Fibroblast of skin of right quadriceps (primary cell): ENCODE measurements at places on chromosomes 13 and 19.

- no peak for DNase-seq
These were observed 706.4 kb upstream of the KLHL1 start for GRCh38 chr13:70814684-70815083.

DNA sequence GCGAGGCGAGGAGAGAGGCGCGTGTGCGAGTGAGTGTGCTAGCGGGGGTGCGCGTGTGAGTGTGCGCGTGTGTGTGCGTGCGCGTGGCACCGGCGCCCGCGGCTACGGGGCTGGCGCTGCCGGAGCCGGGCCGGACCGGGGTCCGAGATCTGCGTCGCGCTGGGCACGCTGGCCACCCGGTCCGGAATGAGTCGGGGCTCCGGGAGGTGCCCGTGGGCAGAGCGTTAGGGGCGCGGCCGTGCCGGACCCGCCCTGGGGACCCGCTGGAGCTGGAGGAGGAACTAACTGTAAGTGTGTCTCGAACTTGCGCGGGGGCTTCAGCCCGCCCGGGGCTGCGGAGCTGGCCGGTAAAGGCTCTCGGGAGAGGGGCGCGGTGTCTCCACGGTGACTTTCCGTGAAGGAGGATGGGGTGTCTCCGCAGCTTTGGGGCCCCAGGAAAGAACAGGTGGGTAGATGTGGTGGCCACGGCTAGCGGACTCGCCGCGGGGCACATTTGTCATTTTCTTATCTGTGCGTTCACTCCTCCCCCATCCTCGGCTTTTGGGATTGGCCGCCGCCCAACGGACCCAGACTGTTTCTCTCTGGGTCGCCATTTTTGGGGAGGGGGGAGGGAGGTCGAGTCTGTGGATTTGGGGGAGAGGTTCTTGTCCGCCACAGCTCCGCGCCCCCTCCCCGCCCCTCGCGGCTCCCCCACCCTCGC, 10.1 kb upstream of the SOX1 start:
- no peak for DNase-seq

DNA sequence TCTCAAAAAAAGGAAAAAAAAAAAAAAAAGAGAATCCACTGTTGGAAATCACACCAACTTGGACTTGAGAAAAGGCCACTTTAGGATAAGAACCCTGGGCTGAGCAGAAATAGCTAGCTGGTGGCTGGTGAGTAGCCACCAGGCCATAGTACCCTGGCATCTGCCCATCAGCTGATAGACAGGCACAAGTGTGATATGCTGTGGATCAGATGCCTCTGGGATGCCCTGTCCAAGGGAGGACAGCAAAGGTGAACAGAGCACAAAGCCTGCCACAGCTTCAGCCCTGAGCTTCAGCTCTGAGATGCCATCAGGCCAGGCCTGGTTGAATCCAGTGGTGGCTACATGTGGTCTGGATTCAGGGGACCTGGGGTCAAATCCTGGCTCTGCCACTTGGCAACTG, 8.7 kb downstream of the SIRT2 start:
- DNase-seq = no peak

GRCh38 chr19:31118986-31119385, 230.2 kb downstream of the TSHZ3 start:
- DNase-seq = peak; percentile 65

GRCh38 chr13:83536941-83537340, 345.3 kb downstream of the SLITRK1 start:
- DNase-seq = no peak
